Stimulated activated CD8-positive, alpha-beta memory T cell treated with anti-CD3 and anti-CD28 coated beads, Interleukin-2, amount 100 ng/mL, for 1 hour (primary cell): ENCODE measurements at places on chromosomes 1 and 21.
A peak's percentile ranks its signal among the peaks of the same experiment; 100 is the strongest.

- DNase-seq, result no peak
Observed at GRCh38 chr1:196609370-196609737, 1.1 kb upstream of the KCNT2 start.

DNA sequence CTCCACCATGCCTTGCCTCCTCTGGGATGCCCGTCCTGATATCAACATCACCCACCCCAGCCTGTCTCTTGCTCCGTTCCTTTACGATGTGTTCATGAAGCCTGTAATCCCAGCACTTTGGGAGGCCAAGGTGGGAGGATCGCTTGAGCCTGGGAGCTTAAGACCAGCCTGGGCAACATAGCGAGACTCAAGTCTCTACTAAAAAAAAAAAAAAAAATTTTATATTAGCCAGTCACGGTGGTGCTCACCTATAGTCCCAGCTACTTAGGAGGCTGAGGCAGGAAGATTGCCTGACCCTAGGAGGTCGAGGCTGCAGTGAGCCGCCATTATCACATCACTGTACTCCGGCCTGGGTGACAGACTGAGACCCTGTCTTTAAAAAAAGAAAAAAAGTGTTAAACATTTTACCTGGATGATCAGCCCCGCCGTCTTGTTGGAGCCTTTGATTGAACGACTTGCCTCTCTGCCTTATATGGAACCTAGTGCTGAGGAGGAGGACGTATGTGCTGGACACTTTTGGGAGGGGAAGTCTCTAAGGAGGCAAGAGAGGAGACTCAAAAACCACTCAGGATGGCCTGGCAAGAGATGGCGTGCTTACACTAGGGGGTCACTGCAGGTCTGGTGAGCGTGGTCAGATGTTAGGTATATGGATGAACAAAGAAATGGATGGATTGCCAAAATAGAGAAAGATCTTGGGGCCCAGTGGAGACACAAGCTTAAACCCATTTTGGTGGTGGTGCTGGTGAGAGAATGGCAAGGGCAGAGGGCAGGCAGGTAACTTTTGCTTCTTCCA is 80.5 kb upstream of the IFFO2 start:
- DNase-seq, result no peak

DNA sequence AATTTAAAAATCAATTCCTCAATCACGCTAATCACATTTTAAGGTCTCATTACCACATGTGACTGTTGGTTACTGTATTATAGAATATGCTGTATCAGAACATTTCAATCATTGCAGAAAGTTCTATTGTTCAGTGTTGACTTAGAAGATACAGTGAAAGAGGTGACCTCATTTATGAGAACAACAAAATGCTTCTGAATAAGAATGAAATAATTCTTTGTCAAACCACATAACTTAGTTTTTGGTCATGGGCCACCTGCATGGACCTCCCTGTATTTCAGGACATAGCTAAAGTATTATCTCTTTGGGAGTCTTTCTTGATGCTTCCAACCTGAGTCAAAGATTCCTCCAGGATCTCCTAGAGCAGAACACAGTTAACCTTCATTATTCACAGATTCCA is 22.3 kb downstream of the MFSD2A start:
- no peak for DNase-seq

DNA sequence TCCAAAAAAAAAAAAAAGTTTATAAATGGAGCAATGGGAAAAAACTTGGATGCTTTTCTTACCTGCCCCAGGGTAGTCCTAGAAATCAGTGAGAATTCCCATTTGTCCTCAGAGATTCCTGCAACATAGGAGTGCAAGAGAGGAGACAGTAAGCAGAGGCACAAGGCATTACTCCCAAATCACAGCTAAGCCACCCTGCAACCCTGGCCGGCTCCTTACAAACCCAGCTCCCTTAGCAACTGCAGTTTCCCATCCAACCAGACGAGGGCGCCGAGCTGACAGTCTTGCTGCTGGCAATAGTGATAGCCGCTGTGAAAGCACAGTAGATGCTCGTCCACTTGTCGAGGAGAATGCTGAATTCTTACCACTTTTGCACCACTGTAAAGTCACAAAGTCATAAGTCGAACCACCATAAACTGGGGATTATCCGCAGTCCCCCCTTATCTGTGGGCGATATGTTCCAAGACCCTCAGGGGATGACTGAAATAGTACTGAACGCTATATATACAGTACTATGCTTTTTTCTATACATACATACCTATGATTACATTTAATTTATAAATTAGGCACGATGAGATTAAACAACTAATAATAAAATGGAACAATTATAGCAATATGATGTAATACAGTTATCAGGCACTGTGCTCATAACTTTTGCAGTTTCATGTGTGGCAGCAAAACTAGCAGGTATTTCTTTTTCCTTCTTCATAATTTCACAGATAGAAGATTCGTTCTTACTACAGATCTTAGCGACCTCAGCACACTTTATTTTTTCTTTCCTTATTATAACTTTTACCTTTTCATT is 6.0 kb upstream of the PITHD1 start:
- peak; percentile 73 for DNase-seq

GRCh38 chr1:204084247-204084772 is 11.4 kb downstream of the SOX13 start:
- no peak for DNase-seq

GRCh38 chr1:216246577-216247203 is 176.6 kb downstream of the USH2A start:
- no peak for DNase-seq

- DNase-seq, result no peak
Observed at GRCh38 chr1:155071701-155072100, 6.9 kb upstream of the EFNA3 start.

DNA sequence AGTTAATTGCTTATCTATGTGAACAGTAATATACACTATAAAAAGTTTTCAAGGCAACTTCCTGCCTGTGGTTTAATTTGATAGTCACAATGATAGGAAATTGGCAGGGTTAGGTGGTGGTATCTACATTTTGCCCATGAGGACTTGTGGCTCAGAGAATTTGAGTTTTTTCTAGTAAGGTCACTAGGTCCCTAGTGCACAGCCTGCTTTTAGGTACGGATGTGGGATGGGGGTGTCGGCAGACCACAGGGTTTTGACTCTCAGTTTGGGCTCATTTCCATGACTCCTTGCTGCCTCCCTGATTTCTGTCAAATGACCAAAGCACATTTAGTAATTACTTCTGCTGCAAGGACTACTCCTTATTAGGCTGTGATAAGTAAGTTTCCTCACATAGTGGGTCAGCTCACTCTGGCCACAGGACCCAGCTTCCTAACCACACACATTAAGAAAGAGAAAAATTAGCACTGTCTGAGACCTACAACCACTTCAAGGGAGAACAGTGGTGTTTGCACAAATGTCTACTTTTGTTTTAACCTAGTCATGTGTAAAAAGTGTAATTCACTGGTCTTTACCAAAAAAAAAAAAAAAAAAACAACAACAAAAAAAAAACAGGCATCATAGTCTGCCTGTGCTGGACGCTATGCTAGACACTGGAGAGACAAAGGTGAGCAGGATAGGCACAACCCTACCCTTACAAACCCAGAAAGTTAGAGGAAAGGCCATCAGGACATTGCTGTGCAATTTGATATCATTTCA is 43.7 kb downstream of the MRPL39 start:
- no peak for DNase-seq

DNA sequence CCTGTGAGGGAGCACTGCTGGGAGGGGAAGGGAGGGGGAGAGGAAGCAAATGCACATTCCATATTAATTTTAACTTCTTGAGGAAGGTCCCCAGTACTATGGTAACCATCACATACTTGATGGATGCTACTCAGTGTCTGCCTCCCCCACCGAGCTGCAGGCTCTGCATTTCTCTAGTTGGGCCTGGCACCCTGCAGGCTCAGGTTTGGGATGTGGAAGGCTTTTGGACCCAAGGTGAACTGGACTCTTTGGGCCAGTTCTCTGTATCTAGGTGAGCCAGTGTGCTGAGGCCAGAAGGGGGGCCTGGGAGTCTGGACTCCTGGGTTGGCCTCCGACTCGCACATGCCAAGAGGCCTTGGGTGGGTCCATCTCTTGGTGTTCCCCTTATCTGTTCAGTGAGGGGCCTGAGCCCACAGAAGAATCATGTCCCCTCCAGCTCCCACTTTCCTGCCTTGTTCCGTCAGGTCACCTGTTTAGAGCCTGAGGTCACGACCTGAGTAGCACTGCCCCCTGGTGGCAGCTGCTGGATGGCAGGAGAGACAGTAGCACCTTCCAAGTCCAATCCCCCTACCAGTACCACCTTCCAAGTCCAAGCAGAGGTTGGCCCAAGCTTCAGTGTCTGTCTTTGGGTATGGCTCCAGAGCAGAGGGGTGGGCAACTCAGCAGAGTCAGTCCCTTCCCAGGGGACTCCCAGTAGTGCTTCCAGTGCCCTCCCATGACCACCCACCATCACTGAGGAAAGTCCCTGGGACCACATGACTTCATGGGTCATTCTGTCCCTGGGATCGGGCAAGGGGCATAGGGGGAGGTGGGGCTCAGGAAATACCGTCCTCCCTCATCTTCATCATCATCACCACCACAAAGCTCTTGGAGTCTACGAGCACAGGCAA is 241.8 kb downstream of the TRABD2B start:
- no peak for DNase-seq

- DNase-seq, result no peak
Observed at GRCh38 chr1:1929639-1930545, 10.8 kb upstream of the TMEM52 start.

- no peak for DNase-seq
Observed at GRCh38 chr21:35587841-35588380, 472.4 kb downstream of the SETD4 start.

- no peak for DNase-seq
Observed at GRCh38 chr1:213419401-213420030, 368.5 kb downstream of the RPS6KC1 start.

- no peak for DNase-seq
Observed at GRCh38 chr1:2480986-2481364, 4.9 kb downstream of the PLCH2 start.

DNA sequence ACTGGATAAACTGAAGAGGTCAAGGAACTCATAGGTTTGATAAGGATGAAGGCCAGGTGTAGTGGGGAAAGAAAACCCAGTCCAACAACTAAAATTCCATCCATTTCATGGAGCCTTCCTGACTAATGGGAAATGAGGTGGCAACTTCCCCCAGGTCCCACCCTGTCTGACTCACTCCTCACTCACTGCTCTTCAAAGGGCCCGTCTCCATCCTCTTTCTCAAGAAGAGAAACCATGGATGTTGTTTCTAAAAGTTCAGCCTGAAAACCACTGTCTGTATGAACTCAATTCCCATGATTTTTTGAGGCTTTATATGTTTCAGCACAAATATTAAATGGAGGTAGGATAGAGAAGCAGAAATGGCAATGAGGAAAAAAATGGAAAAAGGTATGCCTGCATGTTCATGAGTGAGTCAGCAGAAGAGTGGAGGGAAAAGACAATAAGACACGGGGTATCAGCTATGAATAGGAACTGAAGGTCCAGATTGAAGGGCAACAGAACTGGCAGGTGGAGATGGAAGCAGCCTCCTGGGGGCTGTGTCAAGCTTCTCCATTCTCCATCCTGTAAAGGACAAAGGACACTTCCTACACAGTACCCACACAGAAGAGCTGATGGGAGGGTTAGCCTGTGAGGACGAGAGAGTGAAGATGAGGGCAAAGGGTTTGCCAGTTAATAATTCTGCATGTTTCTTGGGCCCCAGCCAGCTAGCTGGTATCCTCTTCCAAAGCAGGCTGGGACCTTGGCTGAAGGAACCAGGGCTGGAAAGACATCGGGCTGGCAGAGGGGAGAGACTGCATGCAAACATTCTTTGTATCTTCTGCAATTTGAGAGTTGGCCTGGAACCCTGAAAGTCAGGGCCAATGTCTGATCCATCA is 5.5 kb upstream of the ELOVL1 start:
- no peak for DNase-seq

GRCh38 chr21:26091480-26092018 is 79.0 kb downstream of the APP start:
- no peak for DNase-seq

GRCh38 chr1:10402729-10403274 is 3.9 kb downstream of the PGD start:
- no peak for DNase-seq

GRCh38 chr1:54528613-54529012 is 19.4 kb upstream of the ACOT11 start:
- DNase-seq, result no peak

GRCh38 chr21:45329261-45330074 is 41.8 kb upstream of the POFUT2 start:
- no peak for DNase-seq
